ENCODE measurements at places on chromosomes 4 and X.

- DNase-seq = peak; percentile 89
Measured at GRCh38 chr4:141486375-141486997, 149.9 kb upstream of the IL15 start.

GRCh38 chr4:126843492-126844067, 789.2 kb upstream of the INTU start:
- no peak for DNase-seq

DNA sequence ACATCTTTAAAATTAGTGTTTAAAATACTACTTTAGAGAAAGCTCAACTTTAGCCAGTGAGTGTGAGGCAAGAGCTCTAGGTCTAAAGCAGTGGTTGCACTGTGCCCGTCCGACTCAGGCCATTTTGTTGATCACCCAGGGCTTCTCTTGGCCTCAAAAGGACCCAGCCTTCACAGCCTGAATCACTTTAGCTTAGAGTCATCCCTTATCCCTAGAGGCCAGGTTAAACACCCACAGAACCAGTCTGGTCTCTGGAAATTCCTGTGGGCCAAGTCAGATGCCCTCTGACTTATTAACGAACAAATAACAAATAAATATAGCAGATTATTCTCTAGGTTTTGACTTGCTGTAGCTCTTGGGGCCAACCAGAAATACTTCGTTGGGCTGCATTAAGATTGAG, 102.3 kb downstream of the WWC2 start:
- no peak for DNase-seq

DNA sequence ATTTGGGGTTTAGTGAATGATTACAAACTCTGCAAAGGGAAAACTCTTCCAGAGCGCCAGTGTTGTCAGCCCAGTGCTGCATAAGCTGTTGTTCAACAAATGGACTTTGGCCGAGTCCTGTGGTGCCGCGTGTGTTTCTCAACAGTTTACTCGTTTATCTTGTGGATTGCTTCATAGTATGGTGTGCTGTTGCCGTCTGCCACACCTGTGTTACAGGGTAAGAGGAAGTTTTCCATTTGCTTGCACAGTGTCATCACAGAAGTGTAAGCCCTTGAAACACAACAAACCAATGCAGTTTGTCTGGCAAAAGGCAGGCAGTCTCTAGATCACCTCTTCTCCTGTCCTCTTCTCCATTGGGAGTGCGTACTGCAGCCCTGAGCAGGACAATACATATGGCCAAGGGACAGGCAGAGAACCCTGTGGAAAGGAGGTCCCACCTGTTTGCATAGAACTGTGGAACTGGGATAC, 66.3 kb downstream of the DCUN1D4 start:
- DNase-seq = no peak

DNA sequence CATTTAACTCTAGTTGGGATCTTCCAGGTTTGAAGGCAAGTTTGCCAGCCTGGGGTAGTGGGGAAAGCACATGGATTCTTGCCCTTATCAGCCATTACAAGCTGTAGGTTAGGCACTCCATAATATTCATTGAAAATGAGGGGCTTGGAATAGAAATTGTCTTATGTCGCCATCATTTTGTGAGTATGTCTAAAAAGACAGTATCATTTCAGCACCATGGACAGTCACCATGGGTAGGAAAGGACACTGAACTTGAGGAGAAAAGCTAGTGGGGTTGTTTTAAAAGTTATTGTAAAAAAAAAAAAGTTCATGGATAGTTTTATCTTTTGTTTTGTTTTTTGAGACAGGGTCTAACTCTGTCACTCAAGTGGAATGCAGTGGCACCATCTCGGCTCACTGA, 356.1 kb downstream of the HNRNPD start:
- no peak for DNase-seq

DNA sequence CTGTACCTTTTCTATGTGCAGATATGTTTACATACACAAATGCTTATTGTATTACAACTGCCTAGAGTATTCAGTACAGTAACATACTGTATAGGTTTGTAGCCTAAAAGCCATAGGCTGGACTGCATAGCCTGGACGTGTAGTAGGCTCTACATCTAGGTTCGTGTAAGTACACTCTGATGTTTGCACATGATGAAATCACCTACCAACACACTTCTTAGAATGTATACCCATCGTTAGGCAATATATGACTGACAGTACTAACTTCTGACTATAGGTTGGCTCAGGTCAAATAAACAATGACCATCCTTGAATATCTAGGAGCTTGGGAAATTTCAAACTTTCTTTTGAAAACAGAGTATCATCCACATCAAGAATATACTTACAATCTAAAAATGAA, 139.0 kb downstream of the CORIN start:
- no peak for DNase-seq

DNA sequence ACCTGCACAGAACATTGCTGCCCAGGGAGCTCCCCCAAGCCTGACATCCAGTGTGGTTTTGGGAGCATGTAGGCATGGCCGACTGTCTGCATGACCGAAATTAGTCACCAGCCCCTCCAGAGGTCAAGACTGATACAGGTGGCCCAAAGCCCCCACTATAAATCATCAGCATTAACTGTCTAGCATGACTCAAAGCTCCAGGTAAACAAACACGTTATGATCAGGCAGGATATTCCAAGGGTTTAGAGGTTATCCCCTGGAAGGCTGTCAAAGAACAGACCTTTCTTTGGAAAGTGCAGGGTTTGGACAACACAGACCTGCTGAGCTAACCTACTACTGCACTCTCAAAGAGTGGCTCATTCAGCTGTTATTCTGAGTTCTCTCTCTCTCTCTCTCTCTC, 2.1 kb upstream of the FAM9A start:
- no peak for DNase-seq

- DNase-seq = no peak
Measured at GRCh38 chr4:79050541-79050880, 111.3 kb upstream of the PAQR3 start.

DNA sequence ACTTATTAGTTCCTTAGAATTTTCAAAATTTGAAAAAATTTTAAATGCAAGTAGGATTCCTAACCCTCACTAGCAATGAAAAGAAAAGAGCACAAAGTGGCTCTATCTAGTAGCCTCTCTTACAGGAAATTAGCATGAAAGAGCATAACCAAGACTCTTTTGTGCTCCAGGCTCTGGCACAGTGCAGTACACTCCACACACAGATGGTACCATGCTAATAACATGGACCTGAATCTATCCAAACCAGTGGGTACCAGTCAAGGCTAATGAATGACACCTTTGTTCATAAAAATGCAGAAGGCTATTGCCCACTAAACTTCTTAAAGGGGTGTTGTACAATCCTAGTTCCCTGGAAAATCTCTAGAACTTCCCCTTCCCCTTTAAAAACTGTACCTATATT, 119.0 kb downstream of the MANBA start:
- no peak for DNase-seq

DNA sequence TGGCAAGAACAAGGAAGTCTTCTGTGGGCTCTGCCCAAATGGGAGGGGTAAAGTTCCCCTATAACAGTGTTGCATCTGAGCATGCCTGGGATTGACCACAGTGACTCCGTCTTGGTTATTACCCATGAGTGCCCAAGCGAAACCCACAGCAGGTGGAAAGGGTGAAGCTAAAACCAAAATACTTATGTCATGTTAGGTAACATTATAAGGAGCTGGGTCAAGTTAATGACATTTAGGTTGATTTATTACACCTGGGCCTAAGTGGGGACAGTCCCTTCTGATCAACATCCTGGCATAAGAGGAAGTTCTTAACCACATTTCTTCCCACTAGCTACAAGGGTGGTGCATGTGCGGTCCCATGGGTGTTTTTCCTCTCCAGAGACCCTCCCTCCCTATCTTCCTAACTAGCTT, 1.3 kb upstream of the ZNF732 start:
- DNase-seq = no peak

- DNase-seq = peak; percentile 66
Measured at GRCh38 chrX:10634392-10635161, 14.2 kb upstream of the MID1 start.

DNA sequence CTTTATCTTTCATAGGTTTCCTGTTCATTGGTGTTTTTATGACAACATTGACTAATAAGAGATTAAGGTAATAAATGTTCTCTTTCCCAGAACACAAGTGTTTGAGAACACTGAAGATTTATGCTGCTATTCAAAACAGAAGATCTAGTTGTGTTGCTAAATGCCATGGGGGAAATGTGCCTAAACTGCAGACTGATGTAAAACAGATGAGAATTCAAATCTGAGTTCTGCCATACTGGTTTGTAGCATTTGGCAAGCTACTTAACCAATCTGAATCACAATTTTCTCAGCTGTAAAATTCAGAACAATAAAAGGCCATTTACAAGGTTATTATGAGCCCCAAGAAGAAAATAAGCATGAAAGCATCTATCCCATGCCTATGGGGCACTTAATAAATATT, 2.3 kb downstream of the SLC10A6 start:
- no peak for DNase-seq

Data from HS-27A (cell line).